ENCODE measurements at places on chromosomes 2 and 18.

DNA sequence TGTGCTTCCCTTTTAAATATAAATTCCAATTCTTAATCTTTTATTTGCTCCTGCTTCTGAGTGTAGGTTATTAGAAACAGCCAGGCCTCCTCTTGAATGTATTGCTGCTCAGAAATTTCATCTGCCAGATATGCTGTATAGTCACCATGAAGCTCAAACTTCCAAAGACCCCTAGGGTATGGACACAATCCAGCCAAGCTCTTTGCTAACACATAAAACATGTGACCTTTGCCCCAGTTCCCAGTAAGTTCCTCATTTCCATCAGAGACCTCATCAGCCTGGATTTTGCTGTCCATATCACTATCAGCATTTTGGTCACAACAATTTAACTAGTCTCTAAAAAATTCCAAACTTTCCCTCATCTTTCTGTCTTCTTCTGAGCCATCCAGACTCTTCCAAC, 75.2 kb downstream of the MAP2 start:
- no peak for DNase-seq

GRCh38 chr2:151984424-151985083, 114.3 kb downstream of the CACNB4 start:
- DNase-seq: no peak

DNA sequence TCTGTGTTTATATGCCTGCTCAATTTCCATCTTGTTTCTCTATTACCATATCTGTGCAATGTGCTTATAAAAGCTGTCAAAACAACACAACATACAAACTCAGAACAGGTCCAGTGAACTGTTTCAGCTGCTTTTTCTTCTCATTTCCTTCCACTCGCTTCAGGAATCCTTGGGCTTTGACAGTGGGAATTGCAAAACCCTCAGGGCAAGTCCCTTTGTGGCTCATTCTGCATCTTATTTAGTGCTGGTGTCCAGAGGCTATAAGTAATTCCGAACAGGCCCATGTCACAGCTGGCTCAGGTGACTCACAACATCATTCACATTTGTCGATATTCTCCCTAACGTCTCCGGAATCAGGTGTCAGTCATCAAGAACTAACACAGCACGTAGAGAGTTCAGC, 309.9 kb upstream of the ZNF521 start:
- DNase-seq: no peak

GRCh38 chr2:44719562-44719961, 221.9 kb upstream of the SIX3 start:
- DNase-seq: no peak

DNA sequence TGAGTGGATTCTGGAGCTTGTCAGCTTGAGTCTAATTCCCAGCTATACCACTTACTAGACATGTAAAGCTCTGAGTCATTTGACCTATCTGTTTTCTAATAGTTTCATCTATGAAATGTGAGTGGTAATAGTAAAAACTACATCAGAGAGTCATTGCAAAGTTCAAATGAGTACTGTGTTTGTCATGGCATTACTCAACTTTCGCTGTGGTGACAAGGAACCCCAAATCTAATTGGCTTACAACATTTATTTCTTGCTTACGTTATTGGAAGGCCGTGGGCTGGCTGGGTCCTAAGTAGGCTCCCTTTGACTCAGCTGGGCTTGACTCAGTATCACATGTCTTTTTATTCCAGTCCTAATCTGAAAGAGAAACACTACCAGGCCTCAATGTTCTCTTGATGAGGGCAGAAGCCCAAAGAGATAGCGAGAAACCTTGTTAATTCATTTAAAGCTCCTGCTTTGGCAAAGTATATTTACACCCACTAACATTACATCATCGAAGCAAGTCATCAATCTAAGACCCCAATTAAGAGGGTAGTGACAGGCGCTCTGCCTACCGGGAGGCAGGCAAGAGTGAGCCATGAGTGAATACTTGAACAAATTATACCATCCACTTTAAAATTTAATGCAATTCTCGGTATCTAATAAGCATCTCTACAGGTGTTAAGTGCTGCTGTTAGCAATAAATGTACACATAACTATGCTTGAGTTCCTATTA, 431.8 kb upstream of the SPHKAP start:
- DNase-seq: no peak

DNA sequence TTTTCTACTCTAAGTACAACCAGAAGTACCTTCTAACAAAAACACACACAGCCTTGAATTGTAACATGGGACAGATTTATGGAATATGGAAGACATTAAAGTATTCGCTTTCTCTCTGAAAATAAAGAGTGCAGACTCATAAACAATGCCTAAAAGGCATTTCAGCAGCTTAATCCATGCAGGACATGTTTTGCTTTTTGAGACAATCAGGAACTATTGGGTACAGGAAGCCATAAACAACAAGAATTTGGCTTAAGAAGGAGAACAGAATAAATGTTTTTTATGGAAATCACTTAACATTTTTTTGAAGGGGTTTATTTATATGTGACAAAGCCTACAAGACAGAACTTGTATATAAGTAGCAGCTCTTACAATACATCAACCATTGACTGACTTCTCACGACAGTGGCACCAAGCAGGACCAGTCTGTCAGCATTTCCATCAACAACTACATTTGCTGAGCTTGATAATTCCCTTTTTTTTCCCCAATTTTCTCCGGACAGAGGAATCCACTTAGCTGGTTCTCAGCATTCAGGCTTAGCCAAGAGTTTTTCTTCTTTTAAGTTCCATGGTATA, 140.1 kb downstream of the EXOC6B start:
- no peak for DNase-seq

GRCh38 chr18:3481696-3482210, 31.8 kb downstream of the TGIF1 start:
- no peak for DNase-seq

DNA sequence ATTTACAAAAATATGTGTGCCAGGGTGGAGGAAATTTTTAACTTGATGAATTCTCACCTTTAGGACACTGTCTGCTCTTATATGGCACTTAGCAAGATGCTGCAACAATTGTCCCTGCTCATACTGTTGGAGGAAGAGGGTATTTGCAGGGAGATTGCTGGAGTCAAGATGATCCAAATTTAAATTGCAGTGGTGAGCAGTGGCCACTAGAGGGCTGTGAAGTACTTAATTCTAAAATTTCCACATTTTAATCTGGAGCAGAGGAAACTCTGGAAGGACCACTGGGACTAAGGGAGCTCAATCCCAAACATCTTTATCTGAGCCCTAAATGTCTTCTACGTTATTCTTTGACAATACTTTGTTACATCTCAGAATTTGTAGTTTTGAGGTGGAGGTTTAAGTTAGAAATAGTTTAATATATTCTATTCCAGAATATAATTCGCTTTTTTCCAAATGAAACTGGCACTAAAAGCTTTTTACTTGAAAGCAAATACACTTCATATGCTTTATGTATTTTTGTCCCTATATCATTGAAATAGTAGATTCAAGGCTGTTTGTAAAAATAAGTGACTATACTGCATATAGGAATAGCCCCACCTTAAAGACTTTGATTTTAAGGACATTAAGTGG, 33.0 kb upstream of the PTH2R start:
- no peak for DNase-seq

GRCh38 chr2:112756207-112756606, 8.2 kb downstream of the CKAP2L start:
- no peak for DNase-seq

GRCh38 chr2:98036349-98037000, 40.7 kb upstream of the TMEM131 start:
- DNase-seq: no peak

DNA sequence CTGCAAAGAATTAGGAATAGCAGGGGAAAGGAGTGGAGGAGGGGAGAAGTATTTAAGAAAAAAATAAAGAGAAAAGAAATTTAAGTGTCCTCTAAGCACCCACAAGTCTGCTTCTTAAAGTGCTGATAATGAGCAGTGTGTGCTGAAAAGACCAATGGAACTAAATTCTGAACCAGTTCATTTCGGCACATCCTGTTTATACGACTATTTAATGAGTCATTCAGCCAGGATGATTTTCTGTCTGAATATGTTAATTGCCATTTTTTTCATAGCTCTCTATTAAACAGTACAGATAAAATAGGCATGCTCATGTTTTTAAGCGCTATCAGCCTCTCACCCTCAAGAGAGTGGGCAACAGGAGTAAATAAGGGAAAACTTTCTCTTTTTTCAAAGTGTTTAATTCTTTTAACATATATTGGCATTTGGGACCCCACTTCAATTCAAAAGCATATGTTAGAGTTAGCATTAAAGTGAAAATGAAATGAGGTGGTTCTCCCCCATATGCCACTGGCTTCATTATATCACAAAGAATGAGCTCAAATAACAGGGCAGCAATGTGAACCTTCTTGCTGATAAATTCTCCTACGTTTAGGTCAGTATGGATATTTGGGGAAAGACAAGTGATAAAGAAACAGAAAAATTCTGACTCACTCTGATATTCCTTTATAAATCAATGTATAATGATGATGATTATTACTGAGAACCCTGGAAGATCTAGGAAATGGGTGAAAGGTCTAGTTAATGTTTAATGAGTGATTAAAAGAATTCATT, 87.5 kb downstream of the TCF4 start:
- no peak for DNase-seq

- DNase-seq: no peak
These were observed 493.3 kb upstream of the GCFC2 start for GRCh38 chr2:76204048-76204447.

DNA sequence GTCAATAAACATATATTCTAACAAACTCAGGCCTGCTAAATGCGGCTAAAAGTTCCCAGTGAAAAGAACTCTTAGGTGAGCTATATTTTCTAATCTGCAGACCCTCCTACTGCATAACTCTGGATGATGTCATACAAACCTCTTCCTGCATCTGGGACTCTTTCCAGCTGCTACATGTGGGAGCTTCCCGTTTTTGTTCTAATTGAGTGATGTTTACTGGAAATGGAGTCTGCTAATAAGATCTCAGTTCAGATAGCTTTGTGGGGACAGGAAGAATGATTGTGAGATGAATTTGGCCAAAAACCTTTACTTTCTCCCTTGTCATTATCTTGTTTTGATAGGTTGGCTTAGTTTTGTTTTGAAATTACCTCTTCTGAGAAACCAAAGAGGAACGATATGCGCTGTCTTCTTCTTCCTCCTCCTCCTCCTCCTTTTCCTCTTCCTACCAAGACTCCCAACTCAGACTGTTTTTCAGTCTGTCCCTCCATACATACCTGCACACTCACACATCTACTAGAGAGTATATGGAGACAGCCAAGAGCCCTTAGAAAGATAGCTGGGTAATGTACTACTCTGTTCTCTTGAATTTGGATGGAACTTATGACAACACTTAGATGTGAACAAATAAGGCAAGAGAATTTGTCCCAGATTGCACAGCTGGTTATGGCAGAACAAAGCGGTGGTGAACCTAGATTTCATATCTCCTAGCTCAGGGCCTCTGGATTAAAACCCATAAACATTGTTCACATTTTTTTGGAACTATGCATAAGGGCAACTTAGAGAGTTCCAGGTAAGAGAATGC, 39.8 kb upstream of the AAK1 start:
- no peak for DNase-seq

GRCh38 chr2:33241072-33241471, 235.4 kb upstream of the RASGRP3 start:
- DNase-seq: no peak

DNA sequence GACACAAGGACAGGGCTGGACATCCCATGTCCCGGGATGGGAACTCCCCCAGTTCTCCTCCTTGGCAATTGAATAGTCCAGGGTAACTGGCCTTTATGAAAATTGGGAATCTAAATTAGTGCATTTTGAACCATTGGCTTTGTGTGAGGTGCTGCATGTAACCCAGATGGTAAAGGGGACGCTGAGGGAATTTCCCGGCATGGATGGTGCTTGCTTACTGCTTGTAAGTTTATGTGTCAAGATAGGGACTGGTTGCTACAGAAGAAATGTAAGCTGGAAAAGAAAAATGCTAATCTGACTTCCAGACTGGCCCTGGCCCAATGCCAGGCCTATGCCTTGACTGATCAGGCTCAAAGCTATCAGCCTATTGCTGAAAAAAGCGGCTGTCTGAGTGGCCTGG, 1096.7 kb upstream of the DDX18 start:
- DNase-seq: no peak

- no peak for DNase-seq
These were observed 105.1 kb downstream of the USP40 start for GRCh38 chr2:233461481-233461891.

GRCh38 chr2:18790509-18791171, 201.3 kb upstream of the NT5C1B start:
- no peak for DNase-seq

DNA sequence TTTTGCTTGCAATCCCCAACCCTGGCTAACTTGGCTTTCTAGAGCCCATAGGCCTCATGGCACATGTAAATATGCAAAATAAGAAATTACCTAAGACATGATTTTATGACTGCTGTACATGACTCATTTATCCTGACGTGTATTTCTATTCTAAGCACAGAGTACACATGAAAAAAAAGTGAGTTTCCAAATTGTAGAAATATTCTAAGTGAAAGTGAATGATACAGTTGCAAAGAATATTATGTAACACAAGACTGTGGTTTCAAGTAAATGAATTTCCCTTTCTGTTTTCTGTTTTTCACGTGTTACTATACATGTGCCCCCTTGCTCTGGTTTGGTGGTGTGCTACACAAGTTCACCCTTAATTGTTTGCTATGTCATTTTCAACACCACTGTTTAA, 162.4 kb downstream of the LRP1B start:
- DNase-seq: no peak

DNA sequence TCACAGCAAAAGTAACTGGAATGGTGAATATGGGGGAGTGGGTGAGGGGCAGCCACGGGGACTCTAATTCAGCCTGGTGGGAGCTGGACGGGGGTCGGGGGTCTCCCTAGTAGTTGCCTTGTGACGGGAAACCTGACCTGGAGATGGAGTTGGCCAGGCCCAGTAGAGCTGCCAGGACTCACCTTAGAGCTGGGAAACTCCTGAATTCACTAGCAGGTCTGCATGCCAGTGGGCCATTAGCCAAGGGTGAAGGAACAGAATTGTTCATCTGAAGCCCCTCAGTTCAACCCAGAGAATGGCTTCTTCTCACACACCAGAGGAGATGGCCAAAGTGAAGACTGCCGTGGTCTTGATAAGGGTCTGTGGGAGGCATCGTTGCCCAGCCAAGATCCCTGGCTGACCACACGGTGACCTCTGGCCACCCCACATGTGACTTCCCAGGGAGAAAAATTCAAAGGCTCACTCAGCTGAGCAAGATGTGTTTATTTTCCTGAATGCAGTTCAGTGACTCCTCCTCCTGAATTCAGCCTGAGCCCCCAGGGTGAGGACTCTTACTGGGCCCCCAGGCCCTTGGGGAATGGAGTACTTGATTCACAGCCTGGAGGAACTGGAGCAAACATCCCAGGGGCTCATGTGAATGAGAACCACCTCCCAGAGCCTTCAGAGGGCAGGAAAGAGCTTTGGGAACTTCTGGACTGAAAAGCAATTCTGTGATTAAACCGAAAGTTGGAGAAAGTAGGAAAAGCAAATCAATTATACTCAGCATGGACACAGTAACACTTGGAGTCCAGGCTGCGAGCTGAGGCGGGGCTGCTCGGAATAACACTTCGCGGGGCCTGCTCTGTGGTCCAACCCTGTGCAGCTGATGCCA, 25.2 kb downstream of the MOCOS start:
- DNase-seq: no peak

DNA sequence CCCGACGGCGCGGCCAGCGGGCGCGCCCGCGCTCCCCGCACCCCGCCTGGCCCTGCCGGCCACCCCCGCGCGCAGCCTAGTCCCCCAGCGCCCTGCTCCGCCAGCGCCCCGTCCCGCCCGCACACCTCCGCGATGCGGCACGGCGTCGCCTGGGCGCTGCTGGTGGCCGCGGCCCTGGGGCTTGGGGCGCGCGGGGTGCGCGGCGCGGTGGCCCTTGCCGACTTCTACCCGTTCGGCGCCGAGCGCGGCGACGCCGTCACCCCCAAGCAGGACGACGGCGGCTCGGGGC, 232 bp downstream of the SNED1 start:
- no peak for DNase-seq

Measured in T-helper 22 cell (primary cell).